ENCODE measurements at places on chromosomes 1 and 21.

GRCh38 chr1:164320790-164321731 is 237.9 kb upstream of the PBX1 start:
- no peak for DNase-seq

DNA sequence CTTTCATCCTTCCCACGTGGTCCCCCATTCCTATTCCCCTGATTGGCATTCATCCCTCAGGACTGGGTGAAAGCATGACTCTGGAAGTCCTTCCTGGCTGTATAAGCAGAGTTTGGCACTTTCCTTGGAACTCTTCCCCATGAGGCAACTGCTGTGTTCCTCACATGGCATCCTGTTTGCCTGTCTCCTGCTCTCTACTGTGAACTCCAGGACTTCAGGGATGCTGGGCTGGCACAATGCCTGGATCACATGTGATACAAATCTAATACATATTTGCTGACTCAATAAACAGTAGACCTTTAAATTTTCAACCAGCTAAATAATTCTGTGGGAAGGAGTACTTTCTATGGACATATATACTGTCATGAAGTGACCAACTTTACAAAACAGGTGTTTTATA is 46.8 kb upstream of the EDEM3 start:
- no peak for DNase-seq

DNA sequence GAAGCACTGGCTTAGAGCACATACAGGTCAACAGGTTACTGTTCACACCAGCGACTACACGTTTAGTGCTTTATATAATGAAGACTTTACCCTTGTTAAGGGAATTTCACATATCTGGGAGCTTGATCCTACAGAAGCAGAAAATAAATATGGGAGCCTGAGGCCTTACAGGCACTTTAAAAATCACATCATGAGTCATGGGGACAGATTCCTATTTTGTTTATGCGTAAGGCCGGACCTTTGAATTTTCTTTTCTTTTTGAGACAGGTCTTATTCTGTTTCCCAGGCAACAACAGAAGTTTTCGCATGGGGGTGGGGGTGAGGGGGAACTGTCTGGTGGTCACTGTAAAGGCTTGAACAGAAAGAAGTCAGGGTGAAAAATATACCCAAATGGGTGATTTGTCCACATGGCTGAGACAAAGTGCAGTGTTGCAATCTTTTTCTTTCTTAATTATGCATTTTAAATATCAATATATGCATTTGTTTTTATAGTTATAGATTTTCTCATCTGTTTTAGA is 276.7 kb downstream of the KCNH1 start:
- DNase-seq = no peak

DNA sequence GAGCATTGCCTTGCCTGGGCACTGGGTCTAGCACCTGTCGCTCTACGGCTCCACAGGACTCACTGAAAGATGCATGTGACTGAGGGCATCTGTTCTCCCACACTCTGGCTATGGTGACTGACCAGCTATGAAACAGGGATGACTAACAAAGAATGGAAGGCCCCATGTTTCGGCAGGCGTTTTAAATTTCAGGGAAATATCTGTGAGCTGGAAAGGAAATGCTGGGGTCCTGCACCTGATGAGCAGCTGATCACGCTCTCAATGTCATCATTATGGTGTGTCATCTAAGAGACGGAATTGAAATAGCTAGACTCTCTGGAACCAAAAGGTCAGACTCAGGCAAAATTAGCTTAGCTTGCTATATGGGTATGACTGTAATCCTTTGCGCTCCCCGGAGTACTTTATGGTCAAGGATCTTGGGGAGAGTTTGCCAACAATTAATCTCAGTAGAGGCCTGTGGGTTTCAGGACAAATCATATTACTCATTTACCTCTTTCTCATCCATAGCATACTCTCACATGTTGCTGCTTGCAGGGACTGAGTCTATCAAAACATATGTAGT is 24.5 kb upstream of the PALMD start:
- no peak for DNase-seq

DNA sequence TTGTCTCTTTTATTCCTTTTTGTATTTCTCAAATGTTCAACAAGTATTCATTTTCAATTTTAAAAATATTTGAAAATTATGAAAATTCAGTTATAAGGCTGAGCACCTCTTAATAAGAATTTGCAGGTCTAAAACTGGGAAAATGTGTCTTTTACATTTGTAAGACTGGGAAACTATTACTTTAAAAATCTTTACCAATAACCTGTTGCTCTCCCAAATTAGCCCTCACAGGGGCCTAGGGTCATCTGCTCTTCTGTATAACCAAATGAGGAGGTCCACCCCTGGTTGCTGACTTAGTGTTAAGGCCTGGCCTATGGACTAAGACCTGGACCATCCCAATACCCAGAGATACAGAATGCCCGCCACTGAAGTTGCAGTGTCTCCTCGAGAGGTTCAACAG is 280.5 kb downstream of the PLPP3 start:
- DNase-seq = no peak

DNA sequence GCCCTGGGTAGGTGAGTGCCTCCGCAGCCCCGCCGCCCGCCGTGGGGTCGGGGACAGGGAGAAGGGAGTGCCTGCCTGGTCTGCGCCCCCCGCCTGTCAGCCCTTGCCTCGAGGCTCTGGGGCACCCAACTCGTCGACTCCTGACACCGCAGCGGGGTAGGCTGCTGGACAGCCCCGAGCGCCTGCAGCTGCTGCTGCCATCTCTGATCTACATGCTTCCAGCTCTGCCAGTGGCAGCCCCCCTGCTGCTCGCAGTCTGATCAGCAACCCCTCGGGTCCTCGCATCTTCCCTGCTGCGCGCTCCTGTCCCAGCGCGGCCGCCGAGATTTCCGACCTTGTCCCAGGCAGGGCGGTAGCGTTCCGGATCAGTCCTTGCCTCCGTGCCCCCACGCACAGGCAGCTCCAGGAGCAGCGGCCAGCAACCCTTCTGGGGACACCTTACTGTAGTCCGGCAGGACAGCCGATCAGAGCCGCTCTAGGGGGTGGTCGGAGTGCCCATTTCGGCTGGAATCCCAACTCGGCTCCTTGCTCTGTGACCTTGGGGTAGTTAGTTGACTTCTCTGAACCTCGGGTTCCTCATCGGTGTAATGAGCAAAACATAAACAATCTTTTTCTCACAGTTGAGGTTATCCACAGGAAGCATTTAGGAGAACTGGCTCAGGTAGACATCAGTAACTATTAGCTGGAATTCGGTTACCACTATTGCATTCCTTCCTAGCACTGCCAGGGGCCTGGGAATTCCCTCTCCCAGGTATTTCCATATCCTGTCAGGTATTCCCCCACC is 540 bp downstream of the BCAN start:
- no peak for DNase-seq

GRCh38 chr1:193256019-193256418 is 69.6 kb upstream of the B3GALT2 start:
- no peak for DNase-seq

DNA sequence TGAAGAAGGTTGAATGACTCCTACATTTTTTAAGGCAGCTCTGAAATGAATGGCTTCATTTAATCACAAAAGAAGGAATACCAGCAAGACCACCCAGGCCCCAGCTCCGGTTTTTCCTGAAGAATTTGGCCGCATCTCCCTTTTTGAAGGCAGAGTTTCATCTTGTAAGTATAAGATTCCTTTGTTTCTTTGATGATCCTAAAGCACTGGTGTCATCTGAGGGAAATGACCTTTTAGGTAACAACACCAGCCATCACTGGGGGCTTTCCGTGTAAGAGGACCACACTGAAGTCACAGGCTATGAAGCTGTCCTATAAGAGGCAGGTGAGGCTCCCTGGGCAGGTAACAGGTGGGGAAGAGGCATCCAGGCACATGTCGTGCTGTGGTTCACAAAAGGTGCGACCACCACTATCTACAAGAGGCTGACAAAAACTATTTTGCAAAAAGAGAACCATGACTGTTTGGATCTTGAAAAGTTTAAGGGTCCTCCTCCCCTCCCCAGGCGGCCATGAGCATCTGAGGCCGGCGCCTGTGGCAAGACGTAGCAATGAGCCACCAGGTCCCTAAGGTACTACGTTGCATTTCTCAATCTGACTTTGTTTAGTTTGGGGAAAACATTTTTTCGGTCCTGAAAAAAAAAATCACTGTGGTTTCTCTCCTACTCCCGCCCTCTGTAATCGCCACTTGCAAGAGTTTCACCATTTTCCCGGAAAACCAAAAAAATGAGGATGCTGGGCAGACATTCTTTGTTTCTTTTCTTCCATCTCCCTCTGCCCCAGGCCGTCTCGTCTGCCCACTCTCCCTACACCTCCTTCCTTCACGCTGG is 46.3 kb upstream of the IRF2BP2 start:
- no peak for DNase-seq

GRCh38 chr1:182062223-182062622 is 711 bp upstream of the ZNF648 start:
- DNase-seq = no peak

DNA sequence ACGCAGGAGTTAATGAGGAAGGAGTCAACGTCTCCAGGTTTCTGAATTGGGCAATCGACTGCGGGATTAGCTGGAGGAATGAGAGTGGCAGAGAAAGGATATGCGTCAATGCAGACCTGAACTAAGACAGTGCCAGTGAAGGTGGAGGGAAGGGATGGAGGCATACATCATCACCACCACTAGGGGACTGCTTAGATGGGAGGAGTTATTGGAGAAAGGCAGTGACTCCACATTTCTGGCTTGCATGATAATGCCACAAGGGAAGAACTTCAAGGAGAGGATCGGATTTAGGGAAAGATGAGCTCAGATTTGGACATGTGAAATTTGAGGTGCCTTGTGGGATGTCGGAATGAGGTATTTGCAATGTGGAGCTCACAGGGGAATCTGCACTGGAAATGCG is 17.5 kb downstream of the VASH2 start:
- DNase-seq = no peak

GRCh38 chr1:91660708-91661107 is 160.1 kb downstream of the CDC7 start:
- DNase-seq = no peak

GRCh38 chr1:215603319-215603718 is 36.2 kb downstream of the KCTD3 start:
- DNase-seq = no peak

DNA sequence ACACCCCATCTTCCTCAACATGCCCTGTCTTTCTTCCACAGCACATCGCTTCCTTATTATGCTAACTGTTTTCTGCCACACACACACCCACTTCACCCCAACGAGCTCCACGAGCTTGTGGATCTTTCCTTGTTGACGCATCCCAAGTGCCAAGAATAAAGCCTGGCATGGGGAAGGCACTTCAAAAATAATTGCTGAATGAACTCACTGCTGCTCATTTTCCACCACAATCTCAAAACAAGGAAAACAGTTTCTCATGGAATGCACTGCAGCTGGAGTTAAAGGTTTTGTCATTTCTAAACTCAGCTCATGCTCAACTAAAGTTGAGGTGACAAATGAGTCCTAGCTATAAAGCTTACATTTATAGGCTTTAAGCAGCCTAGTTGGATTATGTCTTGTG is 86.0 kb downstream of the TIAM1 start:
- DNase-seq = no peak

DNA sequence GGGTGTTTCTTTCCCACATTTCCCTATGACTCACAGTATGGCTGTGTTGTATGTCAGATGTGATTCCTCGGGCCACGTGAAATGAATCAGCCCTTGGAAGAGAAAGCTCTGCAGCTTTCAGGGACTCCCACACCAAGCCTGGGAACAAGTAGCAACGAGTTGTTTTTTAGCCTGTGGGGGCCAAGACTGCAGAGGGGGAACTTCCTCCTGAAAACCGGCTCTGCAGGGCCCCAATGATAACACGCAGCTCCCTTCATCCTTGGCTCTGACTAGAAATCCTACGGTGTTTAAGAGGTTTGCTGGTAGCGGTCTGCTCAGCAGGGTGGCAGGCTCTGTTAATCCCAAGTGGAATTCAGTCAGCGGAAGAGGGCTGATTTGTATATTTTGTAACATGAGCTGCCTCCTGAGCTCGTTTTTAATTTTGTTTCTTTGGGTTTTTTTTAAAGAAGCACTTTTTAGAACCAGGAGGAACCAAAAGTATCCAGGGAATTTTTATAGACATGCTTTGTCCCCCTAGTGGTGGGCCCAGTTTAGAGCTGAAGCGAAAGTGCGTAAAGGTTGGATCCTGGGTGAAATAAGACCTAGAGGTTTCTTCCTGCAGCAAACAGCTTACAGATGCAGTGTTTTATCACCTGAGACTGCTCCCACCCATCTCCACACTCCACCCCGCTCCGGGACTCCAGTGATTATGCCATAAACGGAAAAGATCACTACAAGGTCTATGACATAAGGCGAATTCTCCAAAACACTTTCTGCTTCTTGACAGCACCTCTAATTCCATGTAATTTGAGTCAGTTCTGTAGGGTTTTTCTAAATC is 48.8 kb downstream of the LAMC2 start:
- DNase-seq = no peak

GRCh38 chr1:197024460-197024859 is 42.6 kb downstream of the F13B start:
- DNase-seq = no peak

DNA sequence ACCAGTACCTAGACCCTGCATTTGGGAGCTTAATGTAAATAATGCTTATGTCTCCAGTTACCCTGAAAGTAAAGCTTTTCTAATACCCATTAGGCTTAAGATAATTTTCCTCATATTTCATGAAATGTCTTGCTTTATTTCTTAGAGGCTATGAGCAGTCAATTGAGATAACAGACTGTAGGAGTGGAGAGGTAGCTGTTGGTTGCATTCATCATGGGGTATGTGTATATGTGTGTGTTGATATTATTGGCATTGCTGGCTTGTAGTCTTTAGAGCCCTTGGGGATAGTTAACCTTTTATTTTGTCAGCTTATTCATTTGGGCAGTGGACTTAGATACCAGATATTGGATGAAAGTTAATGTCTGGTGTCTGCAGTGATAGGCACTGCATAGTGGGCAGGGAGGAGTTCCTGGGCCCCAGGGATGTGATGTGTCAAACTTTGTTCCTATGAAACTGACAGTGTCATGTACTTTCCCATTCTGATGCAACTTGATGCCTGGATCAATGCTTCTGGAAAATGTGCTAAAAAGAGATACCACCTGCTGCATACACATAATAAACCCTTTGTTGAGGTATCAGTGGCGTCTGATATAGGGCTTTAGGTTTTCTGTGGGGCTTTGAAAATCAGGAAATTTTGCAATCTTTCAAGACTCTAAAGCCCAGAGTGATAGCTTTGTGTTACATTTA is 83.9 kb downstream of the MAST2 start:
- DNase-seq = no peak

DNA sequence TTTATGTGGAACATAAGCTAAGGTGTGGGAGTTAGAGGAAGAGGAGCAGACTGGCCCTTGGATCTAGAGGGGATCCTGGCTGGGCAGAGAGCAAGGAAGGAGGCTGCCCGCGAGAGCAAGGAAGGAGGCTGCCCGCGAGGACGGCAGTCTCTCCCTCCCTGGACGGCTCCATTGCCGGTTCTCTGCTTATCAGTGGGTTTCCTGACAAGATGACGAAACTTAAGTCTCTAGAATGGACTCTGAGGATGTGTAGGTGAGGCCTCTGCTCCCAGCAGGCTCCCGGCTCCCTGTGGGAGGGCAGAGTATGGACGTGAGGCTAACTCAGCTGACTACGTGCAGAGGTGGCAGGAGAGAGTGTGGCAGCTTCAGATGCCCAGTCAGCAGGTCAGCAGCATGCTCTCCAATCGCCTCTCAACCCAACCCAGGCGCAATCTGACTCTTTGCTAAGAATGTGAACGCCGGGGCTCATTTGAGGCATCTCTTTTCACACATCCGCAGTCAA is 6.1 kb downstream of the MYBPHL start:
- DNase-seq = no peak

GRCh38 chr1:24517898-24518297 is 15.3 kb downstream of the RCAN3 start:
- DNase-seq = no peak
